ENCODE measurements at places on chromosomes 16 and 17.

DNA sequence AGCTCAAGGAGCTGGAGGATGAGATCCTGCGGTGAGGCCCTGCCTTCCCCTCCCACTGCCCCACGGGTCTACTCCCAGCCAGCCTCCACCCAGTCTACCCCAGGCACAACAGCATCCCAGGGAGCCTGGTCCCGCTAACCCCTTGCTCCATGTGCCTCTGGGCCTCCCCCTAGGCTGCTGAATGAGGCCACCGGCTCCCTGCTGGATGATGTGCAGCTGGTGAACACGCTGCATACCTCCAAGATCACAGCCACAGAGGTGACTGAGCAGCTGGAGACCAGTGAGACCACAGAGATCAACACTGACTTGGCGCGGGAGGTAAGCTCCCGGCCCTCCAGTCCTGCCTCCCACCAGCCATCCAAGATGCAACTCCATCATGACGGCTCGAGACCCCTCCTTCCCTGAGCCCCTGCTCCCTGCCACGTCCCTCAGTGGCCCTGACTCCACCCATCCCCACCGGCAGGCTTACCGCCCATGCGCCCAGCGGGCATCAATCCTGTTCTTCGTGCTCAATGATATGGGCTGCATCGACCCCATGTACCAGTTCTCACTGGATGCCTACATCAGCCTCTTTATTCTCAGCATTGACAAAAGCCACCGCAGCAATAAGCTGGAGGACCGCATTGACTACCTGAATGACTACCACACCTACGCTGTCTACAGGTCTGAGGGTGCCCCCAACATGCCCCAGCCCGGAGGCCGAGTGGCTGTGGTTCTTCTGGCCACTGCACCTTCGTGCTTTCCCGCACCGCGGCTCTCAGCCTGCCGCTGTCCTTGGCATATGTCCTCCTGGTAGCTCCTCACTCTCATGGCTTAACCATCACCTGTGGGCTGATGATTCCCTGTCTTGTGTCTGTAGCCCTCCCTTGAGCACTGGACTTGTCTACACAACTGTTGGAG lies 15.0 kb upstream of the KDM6B start:
- DNase-seq, result no peak

DNA sequence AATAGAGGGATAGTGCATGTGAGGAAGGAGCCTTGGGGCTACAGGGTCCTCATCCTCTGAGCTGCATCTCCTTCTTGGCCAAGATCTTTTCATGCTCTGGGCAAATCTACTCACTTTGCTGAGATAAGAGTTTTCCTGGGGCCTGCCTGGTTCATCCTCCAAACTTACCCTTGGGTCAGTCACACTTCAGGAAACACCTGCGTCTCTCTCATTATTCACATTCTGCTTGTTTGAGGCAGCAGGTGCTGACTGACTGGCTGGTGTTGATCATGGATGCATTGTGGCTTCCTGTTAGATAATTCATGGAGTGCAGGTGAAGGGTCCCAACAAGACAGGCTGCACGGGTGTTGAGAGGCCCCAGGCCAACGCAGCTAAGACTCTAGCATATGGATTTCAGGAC lies 162.6 kb downstream of the SALL1 start:
- DNase-seq, result no peak

DNA sequence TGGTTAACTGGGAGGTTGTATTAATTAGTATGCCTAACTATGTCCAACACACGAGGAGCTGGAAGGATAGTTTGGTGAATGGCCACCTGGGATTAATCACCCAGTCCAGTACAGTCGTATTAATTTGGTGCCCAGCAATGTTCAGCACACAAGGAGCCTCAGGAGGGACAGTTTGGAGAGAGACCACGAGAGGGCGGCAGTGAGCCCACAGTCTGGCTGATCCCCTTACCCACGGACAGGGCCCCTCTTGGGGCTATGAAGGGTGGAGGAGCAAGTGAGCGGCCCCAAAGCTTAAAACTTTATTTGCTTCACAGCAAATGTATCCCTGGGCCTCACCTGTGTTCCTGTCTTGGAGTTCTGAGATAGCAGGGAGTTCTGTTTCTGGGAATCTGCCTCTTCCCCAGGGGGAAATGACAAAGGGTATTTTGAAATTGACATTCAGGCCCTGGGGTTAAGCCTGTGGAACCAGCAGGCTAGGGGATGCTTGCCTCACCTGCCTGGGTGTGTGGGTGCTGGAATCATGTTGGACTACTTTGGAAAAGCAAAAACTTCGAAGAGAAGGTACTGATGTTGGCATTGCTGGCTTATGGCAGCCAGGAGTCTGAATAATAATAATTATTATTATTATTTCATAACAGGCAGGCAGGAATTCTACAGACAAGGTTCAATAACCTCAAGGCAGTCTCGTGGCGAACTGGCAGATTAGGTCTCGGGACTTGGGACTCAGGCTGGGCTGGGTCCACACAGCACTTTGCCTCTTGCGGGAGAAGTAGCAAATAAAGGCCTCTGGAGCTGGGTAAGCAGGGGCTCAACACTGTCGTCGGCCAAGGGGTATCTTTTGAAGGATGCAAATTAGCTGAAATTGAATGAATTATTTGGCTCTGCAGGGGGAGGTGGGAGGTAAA lies 227.6 kb upstream of the ASIC2 start:
- DNase-seq, result no peak

GRCh38 chr16:67438098-67438791 lies 7.3 kb downstream of the HSD11B2 start:
- DNase-seq, result no peak

DNA sequence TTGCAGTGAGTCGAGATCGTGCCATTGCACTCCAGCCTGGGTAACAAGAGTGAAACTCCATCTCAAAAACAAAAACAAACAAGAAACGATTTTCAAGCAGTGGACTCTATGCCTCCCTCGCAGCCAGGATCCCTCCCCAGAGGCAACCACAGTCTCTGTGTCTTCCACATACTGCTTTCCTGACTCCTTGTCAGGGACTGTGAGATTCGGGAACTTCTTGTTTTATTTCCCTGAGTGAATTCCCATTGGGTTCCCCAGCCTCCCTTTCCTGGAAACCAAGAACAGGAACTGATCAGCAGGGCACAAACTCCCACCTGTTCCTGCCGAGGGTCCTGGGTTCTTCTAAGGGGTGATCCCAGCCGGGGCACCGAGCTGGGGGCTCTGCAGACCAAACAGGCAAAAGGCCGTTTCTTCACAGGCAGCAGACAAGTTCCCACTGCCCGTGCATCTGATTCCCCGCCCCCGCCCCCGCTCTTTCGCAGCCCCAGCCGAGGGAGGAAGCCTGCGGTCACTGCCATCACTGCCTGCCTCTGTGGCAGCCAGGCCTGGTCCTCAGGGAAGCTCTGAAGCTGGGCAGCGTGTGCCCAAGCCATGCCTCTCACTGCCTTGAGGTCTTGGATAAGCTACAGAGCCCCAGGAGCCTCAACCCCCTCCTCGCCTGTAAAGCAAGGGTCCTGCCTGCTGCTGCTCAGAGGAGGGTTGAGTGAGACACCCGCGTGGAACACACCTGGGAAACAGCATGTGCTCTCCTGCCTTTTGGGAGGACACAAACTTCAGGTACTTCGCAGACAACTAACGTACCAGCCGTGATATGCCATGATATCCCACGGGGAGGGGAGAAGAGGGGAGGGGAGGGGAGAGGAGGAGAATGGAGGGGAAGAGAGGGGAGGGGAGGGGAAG lies 5.5 kb upstream of the PIEZO1 start:
- DNase-seq, result no peak

DNA sequence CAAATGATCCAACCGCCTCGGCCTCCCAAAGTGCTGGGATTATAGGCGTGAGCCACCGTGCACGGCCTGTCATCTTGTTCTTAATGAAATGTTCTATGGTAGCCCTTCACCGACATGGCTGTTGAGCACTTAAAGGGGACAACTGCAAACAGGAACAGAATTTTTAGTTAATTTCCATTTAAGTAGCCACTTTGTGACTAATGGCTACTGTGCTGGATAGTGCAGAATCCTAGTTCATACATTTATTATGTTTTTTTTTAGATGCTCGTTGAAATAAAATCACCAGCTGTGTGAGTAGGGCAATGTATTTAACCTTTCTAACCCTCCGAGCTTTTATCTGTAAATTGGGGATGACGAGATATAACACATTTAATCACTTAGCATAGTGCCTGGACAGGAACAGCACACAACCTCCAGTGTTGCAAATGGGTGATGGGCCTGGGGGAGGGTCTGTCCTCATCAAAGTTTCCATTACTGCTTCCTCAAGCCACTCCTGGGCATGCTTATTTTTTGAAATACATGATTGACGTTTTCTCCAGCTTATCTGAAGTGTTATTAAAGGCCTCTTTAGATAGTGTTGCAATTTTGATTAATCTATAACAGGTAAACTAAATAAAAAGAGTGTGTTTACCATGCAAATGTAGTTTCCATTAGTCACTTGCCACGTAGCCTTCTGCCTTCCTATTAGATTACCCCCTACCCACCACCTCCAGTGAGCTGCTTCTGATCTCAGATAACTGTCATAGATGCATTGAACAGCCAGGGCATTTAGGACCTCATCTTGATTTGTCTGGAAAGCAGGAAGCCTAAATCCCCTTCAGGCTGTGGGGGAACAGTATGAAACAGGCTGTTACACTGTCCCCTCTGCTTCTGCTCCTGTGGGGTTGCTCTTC lies 42.5 kb upstream of the TANC2 start:
- DNase-seq, result no peak

GRCh38 chr16:53844804-53845203 lies 140.8 kb downstream of the FTO start:
- no peak for DNase-seq

GRCh38 chr16:4376126-4376892 lies 4.7 kb downstream of the VASN start:
- peak; percentile 89 for DNase-seq

DNA sequence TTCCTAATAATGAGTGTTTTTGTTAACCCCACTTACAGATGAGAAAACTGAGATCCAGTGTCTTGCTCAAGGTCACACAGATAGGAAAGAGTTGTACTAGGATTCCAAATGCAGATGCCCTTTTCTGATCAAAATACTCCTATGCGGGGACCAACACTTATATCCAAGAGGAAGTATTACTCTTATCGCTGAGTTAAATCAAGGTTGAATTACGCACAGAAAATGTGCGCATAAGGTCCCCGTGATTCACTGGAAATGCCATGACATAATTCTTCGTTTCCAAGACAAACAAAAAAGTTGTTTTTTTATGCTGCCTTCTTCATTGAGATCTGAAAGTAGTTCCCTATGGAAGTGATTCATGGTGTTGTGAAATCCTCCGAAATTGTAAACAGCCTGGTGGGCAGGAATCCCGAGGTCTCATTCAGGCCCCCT lies 463.8 kb upstream of the HSBP1 start:
- peak; percentile 87 for DNase-seq

- DNase-seq, result no peak
Measured at GRCh38 chr16:54455030-54455725, 168.6 kb upstream of the IRX3 start.

- DNase-seq, result no peak
Measured at GRCh38 chr16:71671165-71671564, 45.2 kb downstream of the MARVELD3 start.

- no peak for DNase-seq
Measured at GRCh38 chr16:56938664-56939513, 6.9 kb downstream of the HERPUD1 start.

GRCh38 chr17:45430006-45430737 lies 2.5 kb downstream of the ARHGAP27 start:
- no peak for DNase-seq

DNA sequence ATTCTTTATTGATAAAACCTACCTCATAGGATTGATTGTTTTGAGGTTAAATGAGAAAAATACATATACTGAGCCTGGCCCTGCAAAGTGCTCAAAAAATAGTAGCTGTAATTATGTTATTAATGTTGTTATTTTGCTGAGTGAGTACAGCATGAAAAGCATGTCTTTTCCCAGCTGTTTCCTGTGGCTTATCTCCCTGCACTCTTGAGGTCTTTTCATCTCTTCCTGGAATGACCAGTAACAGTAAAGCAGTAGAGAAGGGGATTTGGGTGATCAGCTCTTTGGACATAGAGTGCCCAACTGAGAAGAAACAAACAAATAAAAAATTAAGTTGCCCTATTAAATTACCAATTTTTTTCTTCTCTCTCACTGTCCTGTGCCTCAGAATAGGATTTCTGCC lies 53.7 kb downstream of the NFAT5 start:
- DNase-seq, result no peak

DNA sequence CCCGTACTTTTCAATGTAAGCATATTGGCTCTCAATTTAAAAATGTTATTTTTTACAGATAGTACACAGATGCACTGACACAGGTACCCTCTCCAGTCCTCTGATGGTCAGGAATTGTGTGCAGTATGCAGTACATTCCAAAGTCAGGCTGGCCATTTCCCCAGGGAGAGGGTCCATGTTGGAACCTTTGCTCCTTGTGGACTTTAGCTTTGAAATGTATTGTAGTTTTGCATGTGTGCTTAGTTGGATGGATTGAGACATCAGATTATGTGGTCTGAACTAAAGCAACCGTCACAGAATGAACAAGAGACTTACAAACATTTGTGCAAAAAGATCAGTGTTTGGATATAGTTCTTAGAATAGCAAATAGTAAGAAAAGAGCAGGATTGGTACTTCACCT lies 381.1 kb downstream of the WWOX start:
- no peak for DNase-seq

DNA sequence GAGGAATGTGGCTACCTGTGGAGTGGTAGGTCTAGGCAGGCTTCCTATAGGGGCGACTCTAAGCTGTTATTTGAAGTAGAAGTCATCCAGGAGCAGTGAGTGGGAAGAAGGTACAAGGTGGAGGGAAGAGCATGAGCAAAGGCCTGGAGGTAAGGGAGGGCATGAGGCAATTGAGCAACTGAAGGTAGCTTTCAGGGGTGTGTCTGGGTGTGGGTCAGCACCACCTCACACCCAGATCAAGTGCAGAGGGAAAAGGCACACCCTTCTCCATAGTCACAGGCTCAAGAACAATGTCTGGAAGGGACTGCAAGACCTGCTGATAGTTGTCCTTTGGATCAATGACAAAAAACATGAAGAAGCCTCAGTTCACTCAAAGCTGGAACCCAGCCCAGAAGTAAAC lies 46.5 kb upstream of the IRX6 start:
- DNase-seq, result no peak

- DNase-seq, result no peak
Measured at GRCh38 chr17:21361020-21361809, 14.9 kb upstream of the KCNJ12 start.

DNA sequence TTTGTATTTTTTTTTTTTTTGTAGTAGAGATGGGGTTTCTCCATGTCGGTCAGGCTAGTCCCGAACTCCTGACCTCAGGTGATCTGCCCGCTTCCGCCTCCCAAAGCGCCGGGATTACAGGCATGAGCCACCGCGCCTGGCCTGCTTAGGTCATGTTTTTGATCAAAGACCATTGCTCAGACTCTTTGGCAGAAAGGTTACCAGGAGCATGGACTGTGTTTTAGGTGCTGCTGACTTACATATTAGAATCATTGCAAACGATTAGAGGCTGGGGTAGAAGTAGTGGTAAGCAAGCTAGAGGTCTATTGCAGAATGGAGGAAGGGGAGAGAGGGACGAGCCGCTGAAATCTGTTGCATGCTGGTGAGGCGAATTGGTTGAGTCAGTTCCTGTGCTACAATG lies 79.8 kb downstream of the TANGO6 start:
- DNase-seq, result no peak

DNA sequence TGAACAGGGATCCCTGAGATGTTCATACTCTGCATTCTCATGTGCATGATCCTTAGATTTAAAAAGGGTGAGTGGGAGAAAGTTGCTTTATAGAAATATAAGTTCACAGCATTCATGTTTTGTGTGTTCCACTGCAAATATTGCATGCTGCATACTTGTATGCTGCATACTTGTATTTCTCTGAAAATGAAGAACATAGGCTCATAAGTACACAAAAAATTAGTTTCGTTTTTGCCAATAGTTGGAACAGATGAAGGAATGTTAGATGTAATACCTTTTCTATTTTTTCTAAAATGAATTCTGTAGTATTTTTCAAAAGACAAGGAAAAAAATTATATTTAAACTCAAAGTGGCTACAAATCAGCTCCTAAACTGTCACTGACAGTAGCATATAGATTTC lies 79.0 kb downstream of the NFAT5 start:
- no peak for DNase-seq
